ENCODE measurements at places on chromosomes 7 and 10.

GRCh38 chr7:64046041-64046389, 781 bp downstream of the ZNF727 start:
- DNase-seq: no peak

DNA sequence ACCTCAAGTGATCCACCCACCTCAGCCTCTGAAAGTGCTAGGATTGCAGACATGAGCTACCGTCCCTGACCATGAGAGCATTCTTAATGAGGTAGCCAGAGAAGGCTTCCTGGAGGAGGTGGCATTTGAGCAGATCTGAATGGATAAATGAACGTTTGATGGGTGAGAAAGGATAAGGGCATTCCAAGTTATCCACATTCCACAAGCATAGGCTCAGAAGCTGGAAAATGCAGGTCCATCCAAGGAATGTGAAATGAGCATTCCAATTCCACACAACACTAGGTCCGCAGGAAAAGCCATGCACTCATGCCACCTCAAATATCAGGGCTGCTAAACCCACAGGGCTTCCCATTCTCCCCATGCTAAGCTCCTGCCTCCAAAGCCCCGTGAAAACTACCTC, 17.0 kb downstream of the TMEM130 start:
- no peak for DNase-seq

- DNase-seq: no peak
These were observed 77.1 kb downstream of the ARHGAP22 start for GRCh38 chr10:48527756-48528155.

DNA sequence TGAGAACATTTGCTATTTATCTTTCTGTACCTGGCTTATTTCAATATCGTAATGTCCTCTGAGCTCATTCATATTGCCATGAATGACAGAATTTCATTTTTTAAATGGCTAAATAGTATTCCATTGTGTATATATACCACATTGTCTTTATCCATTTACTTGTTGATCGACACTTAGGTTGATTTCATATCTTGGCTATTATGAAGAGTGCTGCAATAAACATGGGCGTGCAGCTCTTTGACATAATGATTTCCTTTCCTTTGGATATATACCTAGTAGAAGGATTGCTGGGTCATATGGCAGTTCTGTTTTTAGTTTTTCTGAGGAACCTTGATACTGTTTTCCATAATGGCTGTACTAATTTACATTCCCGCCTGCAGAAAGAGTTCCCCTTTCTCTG, 30.2 kb downstream of the NEURL1 start:
- no peak for DNase-seq

- DNase-seq: no peak
These were observed 572.2 kb downstream of the INHBA start for GRCh38 chr7:41130561-41131236.

DNA sequence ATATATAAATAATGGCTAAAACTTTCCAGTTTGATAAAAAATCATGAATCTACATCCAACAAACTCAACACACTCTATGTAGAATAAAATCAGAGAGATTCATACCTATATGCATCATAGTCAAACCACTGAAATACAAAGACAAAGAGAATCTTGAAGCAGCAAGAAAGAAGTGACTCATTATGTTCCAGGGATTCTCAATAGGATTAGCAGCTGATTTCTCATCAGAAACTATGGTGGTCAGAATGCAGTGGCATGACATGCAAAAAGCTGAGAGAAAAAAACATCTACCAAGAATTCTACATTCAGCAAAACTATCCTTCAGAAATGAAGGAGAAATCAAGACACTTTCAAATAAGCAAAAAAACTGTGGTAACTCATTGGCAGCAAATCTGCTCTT, 187.4 kb downstream of the RNLS start:
- no peak for DNase-seq

- peak; percentile 14 for DNase-seq
These were observed 285.0 kb downstream of the BMPER start for GRCh38 chr7:34190299-34190698.

DNA sequence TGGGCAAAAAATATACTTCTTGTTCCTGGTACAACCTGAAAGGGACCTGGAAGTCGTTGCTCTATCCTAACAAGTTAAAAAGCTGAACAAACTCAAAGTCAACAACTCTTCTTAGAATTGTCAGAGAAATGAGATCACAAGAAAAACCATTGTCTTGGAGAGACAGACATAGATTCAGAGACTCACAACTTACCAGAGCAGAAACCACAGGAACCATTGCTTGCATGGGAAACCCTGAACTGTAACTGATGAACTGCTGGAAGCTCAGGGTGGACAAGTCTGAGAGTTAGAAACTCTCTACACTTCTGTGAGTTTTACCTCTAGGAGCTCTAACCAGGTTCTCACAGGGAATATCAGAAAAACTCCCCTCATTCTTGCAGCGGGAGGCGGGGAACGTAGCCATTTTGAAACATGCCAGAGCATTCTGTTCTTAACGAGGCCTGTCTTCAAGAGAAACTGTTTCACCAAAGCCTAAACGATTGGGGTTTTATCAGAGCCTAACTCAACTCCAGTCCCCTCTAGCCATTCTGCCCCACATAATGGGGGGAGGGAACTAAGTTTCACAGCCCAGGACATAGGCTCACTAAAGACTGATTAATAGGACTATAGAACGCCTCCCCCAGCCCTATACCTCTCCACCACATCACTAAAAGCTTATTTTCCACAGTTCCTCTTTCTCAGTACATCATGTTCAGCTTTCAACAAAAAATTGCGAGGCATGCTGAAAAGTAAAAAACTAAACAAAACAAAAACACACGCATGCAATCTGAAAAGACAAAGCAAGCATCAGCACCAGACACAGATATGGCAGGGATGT, 12.0 kb upstream of the GSDME start:
- DNase-seq: no peak

DNA sequence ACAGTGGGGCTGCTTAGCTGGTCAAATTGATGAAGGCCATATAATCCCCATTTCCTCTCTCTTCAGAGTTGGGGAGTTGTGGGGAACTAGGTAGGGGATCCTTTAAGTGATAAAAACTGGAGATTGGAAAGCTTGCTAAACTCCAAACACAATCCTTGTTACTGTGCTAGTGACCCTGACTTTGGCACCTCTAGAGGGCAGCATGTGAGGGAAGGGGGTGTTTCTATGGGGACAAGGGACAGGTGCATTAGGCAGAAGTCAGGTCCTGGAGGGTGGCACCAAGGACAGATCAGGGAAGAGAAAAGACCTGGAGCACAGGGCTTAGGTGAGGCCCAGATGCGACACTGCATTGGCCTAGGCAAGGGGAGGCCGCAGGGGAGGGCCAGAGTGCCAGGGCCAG, 66.9 kb downstream of the CDHR3 start:
- DNase-seq: no peak

GRCh38 chr7:32583791-32584190, 88.5 kb downstream of the AVL9 start:
- no peak for DNase-seq

DNA sequence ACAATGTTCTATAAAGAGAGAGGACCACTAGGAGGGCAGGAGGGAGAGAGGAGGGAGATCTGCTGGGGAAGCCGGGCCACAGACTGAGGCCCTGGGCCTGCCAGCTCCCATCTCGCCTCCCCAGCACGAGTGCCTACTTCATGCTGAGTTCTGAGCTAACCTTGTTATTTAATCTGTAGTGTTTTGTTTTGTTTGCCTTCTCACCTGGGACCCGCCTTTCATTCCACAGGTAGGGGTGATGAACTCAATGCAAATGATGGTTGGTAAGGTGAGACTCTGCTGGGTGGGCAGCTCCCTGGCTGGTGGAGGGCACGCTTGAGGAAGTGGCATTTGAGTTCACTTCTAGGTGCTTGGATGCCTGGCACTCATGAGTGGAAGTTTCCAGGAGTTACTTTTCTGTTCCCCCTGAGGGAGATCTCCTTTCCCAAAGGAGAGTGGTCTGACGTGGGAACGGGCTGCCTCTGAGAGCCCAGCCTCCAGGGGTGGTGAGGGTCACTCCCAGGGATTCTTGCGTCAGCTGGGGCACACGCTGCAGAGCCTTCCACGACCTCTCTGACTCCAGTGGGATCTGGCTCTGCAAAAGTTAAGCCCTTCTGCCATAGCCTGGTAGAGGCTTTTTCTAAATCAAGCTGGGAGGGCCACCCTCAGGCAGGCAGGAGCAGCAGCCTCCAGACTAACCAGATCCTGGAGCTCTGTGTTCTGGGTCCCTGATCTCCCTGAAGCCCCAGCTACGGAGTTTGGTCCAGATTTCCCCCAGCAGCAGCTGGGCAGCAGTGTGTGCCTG, 22.4 kb downstream of the UBTD1 start:
- DNase-seq: no peak

DNA sequence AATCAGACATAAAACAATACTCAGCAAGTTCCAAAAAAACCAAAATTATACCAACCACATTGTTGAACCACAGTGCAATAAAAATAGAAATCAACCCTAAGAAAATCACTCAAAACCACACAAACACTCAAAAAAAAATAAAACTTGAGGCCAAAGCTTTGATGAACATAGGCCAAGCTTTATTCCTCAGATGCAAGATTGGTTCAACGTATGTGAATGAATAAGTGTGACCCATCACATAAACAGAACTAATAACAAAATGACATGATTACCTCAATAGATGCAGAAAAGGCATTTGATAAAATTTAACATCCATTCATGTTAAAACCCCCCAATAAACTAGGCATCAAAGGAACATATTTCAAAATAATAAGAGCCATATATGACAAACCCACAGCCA, 506.1 kb upstream of the FZD8 start:
- DNase-seq: no peak

GRCh38 chr10:24642921-24643678, 80.6 kb downstream of the ARHGAP21 start:
- DNase-seq: no peak

- DNase-seq: no peak
These were observed 27.1 kb upstream of the SAR1A start for GRCh38 chr10:70197235-70197945.

DNA sequence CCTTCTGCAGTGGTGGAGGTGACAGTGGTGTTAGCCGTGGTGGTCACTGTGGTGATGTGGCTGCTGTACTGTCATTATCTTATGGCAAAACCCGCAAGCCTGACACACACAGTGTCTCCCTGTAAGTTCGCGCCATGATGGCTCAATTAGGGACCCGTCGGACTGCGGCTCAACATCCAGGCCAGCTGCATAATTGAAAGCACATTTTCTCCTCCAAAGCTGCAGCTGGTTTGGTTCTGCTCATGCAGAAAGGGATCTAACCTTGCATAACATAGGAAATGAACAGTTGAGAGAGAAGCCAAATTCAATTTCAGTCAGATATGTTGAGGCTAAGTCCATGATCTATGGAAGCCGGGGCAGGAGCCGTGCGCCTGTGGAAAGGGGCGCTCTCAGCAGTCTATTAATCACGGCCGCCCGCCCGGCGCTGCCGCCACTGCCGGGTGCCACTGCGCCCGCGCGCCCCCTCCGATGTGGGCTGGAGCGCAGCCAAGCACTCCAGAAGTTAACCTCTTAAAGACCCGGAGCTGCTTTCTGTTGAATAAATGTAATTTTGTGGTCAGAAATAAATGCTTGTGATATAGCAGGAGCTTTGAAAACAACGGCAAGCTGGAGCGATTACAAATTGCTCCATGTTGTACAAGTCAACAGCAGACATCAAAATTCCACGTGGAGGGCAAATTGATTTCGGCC, 227.7 kb downstream of the CUX1 start:
- DNase-seq: peak; percentile 62

DNA sequence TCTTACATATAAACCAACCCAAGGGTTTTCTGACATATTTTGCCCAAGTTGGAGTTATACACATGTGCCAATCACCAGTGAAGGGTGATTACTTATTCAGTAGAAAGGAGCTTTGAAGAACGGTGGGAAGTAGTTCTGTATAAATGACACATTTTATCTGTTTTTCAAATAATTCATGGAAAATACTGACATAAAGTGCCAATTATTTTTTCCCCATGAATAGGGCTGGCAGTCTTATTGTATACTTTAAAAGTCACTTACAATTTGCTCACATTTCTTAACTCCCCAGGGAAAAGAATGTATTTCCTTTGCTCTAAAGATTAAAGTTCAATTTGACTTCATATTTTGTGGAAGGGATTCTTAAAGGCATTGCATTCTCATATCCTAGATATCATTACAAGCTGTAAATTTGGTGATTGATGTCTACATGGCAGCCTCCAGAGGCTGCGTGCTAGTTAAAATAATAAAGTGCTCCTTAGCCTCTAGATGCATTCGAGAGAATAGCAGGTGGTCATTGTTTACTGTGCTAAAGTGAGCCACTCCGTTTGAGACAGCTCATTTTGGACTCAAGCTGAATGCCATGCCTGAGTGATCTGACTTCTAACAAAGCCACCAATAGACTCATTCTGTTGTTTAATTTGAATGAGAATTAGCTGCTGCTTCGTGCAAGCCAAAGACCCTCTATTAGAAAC, 148.8 kb upstream of the NRP1 start:
- DNase-seq: no peak

- no peak for DNase-seq
These were observed 184.7 kb upstream of the GDF10 start for GRCh38 chr10:47115322-47115721.

GRCh38 chr7:44959433-44959951, 19.3 kb downstream of the MYO1G start:
- DNase-seq: no peak

- DNase-seq: no peak
These were observed 99.6 kb downstream of the NRP1 start for GRCh38 chr10:33234831-33235237.

- DNase-seq: no peak
These were observed 96.3 kb downstream of the ALOX5 start for GRCh38 chr10:45470098-45471012.

DNA sequence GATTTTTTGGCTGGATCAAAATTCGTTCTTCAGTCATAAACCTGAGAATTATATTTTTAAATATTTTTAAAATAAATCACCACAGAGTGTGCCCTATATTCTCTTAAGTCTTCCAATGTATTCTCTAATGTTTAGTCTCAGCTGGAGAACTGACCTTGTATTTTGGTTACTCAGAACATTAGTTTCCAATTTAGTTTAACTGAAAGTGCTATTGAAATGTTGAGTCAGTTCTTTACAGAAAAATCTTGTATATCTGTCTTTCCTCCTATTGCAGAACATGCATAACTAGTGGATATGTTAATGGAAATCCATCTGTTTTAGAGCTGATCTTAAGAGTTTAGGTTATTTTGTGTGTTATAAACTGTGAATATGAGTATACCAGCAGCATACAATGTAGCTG, 422.7 kb upstream of the IGFBP3 start:
- DNase-seq: no peak

GRCh38 chr10:22662733-22663330, 51.5 kb downstream of the PIP4K2A start:
- no peak for DNase-seq

GRCh38 chr10:50420196-50420595, 168.9 kb upstream of the ASAH2 start:
- no peak for DNase-seq

GRCh38 chr10:66678521-66678920, 247.3 kb upstream of the LRRTM3 start:
- no peak for DNase-seq

All from C1 segment of cervical spinal cord (tissue), 14 donors.